ENCODE measurements at places on chromosomes 12 and 14. TPM values are rescaled to one million over a fixed set of nuclear protein-coding genes. Genes with fewer than 3 reads are reported as not detected.

GRCh38 chr12:107091989-107092641 lies 1.2 kb downstream of the CRY1 start:
- no peak overlapping the region for H3K27ac ChIP-seq
- H3K4me1 ChIP-seq: peaks cover 14% of the 10 kb centered on the region
- DNase-seq: peak; percentile 54
- peaks cover 2% of the 10 kb centered on the region for H3K36me3 ChIP-seq
- no peaks in the 10 kb centered on the region for H3K27me3 ChIP-seq

- H3K36me3 ChIP-seq: no peaks in the 10 kb centered on the region
- peaks cover 2% of the 10 kb centered on the region for H3K27me3 ChIP-seq
- H3K27ac ChIP-seq: no peak overlapping the region
- DNase-seq: no peak
These were observed 25.9 kb downstream of the SPX start for GRCh38 chr12:21551841-21552465.

- peaks cover 3% of the 10 kb centered on the region for H3K27me3 ChIP-seq
- no peak overlapping the region for H3K4me3 ChIP-seq
- H3K36me3 ChIP-seq: no peaks in the 10 kb centered on the region
- H3K27ac ChIP-seq: no peak overlapping the region
These were observed 5.5 kb upstream of the ZNF641 start for GRCh38 chr12:48356041-48356768.

- DNase-seq: no peak
- no peaks in the 10 kb centered on the region for H3K4me1 ChIP-seq
- H3K27ac ChIP-seq: no peak overlapping the region
- no peaks in the 10 kb centered on the region for H3K36me3 ChIP-seq
These were observed 16.6 kb upstream of the TRAF3 start for GRCh38 chr14:102760496-102761193.

TCL1B gene
- not detected for total RNA-seq

CMTM5 gene
- not detected for total RNA-seq

Measured in activated CD4-positive, alpha-beta T cell treated with anti-CD3 and anti-CD28 coated beads, Interleukin-2, amount 10 ng/mL, durations not matched to agents 7 days and 5 days (primary cell).